ENCODE measurements at places on chromosomes 12 and 14.
A peak's percentile ranks its signal among the peaks of the same experiment; 100 is the strongest.

GRCh38 chr14:71721791-71722190 lies 210.4 kb upstream of the RGS6 start:
- DNase-seq, result no peak

DNA sequence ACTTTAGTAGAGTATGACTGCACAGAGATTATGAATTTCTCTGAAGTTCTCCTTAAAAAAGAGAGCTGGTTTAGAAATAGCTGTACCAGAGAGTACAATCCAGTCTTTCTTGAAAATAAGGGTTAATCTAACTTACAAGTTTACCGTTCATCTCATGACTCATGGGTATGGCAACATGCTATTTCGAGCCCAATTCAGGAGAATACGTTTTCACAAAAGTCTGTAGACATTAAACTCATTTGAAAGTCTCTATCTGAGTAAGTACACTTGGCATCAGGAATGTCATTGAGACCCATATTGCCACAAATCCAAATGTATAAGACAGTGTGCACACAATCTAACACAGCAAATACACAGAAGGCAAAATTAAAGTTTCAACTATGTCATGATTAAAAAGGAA lies 160.5 kb downstream of the PIK3C2G start:
- DNase-seq, result no peak

DNA sequence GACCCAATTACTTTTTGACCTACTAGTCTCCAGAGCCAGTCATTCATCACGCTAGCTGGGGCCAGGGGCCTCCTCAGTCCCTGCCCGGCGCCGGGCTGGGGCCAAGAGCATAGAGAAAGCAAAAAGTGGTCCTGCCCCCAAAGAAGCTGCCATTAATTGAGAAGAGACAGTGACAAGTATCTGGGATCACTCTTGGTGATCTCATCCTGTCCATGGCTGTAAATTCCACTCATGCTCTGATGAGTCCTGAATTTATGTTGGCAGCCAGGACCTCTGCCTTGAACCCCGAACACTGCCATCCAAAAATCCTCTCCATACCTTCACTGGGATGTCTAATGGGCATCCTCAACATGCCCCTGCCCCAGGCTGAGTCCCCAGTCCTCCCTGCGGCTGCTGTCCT lies 34.4 kb upstream of the DLK1 start:
- DNase-seq, result no peak

DNA sequence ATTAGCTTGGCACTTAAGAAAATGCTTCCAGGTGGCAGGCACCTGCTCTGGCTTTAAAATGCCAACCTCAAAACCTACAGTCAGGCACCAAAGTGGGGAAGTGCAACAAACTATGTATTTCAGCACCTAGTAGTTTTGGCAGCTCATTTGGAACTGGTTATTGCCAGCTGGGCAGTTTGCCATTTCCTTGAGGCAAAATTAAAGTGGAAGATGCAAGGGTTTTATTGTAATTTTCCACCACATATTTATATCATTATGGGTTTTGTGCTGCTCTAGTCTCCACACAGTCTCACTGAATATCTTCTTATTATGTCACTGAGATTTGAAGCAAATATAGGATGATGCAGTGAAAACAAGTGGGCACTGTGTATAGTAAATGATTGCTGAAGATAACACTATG lies 117.0 kb downstream of the PRKD1 start:
- no peak for DNase-seq

GRCh38 chr14:55661029-55661428 lies 81.0 kb downstream of the KTN1 start:
- DNase-seq, result no peak

DNA sequence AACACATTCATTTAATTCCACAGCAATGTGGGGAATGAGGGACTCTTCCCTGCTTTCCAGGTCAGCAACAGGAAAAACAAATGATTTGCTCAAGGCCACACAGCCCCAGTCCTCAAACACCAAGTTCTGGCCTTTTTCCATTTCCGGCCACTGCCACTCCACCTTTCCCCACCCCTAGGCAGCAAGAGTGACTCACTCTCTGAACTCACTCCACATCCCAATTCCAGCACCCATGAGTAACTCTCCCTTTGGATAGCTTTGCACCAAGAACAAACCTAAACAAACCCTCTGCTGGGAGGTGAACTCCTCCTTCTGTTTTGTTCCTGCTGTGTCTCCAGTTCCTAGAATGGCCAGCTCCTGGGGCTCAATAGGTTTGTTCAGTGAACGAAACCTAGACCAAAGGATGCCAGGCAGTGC lies 30.4 kb upstream of the PLEKHG6 start:
- DNase-seq, result no peak

GRCh38 chr14:39218171-39218769 lies 15.4 kb upstream of the MIA2 start:
- DNase-seq, result no peak

GRCh38 chr12:75170640-75171185 lies 38.9 kb downstream of the KCNC2 start:
- DNase-seq, result no peak

GRCh38 chr12:67797185-67797741 lies 148.7 kb downstream of the DYRK2 start:
- no peak for DNase-seq

DNA sequence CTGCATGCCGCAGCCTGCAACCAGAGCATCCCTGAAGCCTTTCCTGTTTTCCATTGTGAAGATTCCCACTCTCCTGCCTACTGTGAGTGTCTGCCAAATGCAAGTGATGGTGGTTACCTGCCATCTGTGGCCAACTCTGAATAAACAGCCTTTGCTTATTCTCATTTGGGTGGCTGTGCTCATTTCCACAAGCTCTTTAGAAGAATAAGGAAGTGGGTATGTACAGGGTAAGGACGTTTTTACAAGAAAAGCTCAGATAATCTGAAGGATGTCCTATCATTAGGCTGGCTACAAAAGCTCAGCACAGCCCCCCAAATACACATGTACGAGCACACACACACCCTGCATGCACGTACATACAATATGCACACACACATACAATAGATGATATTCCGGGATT lies 7.3 kb upstream of the RNASE1 start:
- DNase-seq, result no peak

DNA sequence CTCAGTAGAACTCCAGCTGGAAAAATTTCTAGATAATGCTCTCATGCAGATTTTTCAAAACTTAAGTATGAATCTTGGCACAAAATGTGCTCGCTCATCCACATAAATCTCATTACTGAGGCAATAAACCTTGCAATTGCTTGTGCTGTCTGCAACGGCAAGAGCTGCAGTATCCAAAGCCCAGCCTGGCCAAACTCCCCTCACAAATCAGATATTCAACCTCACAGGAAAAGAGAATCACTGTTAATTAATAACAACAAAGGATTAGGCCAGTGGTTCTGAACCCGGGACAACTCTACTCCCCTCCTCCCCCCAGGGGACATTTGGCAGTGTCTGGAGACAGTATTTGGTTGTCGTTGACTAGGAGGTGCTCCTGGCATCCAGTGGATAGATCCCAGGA lies 19.2 kb upstream of the CORO1C start:
- no peak for DNase-seq

GRCh38 chr12:574475-575128 lies 88.6 kb downstream of the NINJ2 start:
- DNase-seq, result no peak

DNA sequence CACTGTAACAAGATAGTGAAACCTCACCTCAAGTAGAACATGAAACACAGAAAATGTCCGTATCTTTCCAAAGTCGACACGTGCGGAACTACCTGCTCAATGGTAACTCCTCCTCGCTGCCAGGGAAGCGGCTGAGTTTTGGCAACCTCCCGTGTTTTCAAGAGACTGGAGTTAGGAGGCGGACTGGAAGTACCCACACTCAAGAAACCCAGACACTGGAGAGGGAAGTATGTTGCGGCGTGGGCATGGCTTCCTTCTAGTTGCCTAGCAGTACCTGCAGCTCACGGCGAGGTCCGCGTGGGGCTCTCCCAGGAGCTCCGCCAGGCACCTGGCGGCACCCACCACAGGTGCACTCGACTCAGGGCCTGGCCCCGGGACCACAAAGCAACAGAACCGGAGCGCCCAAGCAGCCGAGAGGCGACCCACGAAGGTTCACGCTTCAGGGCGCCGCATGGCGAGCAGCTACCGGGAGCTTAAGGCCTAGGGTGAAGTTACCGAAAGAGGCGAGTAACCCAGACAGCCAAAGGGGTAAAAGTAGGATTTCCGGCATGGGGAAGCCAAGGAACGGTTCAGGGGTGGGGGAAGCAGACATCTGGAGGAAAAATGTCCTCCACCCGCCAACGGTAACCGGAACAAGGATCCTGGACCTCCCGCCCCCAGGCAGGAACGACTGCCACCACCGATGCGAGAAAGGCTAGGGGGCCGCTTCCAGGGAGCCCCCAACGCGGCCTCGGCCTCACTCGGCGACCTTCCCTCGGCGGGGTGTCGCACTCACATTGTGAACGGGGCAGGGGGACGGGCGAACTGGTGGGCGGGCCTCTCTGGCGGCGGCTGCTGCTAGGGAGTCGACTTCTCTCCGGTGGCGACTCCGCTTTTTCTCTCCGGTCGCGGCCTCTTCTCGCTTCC lies 608 bp downstream of the PTGES3 start:
- peak; percentile 7 for DNase-seq

- DNase-seq, result no peak
Observed at GRCh38 chr14:99718031-99718810, 34.1 kb downstream of the CYP46A1 start.

GRCh38 chr12:56071648-56072047 lies 8.3 kb upstream of the ERBB3 start:
- no peak for DNase-seq

- no peak for DNase-seq
Observed at GRCh38 chr14:35161231-35161630, 38.9 kb downstream of the PRORP start.

DNA sequence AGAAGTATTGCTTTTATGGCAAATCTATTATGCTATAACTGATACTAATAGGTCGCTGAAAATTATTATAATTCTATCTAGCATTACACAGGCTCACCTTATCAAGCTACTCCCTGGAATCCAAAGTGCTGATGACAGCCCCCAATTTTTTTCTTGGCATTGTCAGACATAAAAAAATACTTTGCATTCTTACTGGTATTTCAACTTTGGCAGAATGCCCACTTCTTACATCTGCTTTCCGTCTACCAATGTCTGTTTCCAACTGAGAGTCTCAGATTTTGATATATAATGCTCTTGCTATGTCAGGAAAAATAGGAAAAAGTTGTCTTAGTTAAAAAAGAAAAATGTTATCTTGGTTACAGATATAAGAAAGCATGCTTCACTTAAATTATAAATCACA lies 615.4 kb downstream of the C12orf50 start:
- no peak for DNase-seq

GRCh38 chr12:51972849-51973273 lies 21.4 kb downstream of the ACVR1B start:
- no peak for DNase-seq

GRCh38 chr14:94278731-94279130 lies 14.3 kb downstream of the SERPINA10 start:
- DNase-seq, result no peak

DNA sequence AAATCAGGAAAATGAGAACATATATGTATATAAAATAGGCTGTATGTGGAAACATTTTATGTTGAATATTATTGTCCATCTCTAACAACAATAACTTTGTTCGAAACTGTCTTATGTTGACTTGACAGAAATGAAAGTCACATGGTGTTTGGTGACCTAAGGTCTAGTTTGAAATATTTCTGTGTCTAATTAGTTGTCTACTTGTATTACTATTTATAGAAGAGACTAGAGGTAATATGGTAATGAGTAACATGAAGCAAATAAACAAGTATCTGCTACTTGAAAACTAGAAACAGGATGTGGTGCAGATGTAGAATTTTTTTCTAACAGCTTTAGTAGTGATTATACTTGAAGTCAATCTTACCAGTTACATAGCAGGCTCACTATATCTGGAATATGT lies 3.9 kb downstream of the GPHN start:
- DNase-seq, result no peak

GRCh38 chr12:100490056-100490455 lies 16.4 kb downstream of the NR1H4 start:
- no peak for DNase-seq

DNA sequence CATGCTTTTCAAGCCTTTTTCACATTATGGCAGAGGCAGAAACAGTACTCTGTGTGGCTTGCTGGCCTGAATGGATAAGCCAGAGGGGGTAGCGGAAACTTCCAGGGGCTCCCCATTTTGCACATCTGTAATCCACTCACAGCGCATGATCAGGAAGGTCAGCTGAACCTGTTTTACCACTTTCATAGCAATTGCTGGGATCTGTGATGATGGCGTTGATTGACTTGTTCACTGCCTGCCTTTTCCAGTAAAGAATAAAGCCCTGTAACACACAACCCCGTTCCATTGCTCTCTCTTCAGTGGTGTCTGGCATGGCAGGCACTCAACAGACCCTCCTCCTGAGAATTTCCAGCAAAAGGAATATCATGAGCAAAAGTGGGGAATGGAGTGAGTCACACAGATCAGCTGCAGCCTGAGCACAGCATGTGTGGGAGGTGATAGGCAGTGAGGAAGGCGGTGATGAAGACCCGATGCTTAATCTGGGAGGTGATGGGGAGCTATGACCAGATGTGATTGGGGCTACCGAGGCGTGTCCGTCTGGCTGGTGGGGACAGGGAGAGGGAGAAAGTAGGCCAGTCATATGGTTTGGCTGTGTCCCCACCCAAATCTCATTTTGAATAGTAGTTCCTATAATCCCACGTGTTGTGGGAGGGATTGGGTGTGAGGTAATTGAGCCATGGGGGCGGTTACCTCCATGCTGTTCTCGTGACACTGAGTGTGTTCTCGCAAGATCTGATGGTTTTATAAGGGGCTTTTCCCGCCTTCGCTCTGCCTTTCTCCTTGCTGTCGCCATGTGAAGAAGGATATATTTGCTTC lies 44.7 kb upstream of the CHST11 start:
- DNase-seq, result no peak

GRCh38 chr14:35934499-35934898 lies 108.4 kb downstream of the BRMS1L start:
- DNase-seq, result no peak

DNA sequence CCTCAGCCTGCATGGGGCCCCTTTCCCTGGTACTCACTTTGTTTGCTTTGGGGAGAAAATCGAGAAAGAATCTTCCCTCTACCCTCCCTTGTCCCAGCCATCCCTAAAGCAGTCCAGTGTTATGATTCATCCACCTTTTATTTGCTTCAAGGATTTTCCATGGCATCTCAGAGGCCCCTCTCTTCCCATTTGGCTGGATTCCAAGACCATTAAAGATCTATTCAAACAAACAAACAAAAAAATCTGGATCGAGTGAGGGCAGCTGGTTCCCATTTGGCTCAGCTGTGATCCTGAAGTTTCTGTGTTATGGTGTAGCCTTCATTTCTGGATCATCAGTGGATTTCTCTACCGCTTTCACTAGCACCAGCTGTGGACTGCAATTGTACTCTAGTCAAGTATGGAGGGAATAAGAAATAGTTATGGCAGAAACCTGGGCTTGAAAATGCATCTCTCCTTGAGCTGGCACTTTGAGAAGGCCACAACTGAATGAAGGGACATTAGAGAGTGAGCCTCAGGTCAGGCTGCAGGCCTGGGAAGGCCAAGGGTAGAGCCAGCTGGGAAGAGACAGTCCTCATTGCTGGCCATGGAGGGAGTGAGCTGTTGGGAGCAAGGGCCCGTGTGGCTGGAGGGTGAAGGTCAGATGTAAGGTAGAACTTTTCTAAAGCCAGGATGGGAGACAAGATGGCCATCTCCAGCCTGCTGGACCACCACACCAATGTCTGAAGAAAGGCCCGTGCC lies 13.7 kb downstream of the KRT71 start:
- DNase-seq, result no peak

- DNase-seq, result no peak
Observed at GRCh38 chr12:72468505-72468904, 196.3 kb downstream of the TRHDE start.

- DNase-seq, result no peak
Observed at GRCh38 chr12:47945341-47945728, 18.1 kb upstream of the TMEM106C start.
